DND-41 (cell line): ENCODE measurements at places on chromosomes 7 and 10.

GRCh38 chr10:118255355-118255754 is 86.8 kb downstream of the FAM204A start:
- no peak overlapping the region for H3K4me3 ChIP-seq
- no peaks in the 10 kb centered on the region for H3K4me1 ChIP-seq
- no peak overlapping the region for H3K27ac ChIP-seq
- H3K36me3 ChIP-seq, result no peaks in the 10 kb centered on the region

DNA sequence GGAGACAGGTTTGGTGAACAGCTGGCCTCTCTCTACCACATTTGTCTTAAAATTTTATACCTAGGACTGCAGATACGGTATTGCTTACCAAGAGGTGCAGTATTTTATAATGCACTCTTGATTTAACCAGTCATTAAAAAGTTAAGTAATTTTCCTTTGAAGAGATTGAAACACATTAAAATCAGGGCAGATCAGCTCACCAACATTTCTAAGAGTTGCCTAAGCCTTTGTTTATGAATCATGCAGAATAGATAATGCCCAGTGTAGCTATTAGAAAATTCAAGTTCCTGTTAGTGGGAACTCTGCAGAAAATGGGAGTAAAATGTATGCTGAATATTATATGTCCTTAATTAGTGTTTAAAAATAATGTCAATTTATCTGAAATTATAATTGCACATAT is 140.2 kb upstream of the PRPS1L1 start:
- DNase-seq, result no peak
- H3K4me3 ChIP-seq, result no peak overlapping the region
- no peaks in the 10 kb centered on the region for H3K27me3 ChIP-seq
- H3K27ac ChIP-seq, result no peak overlapping the region
- H3K36me3 ChIP-seq, result no peaks in the 10 kb centered on the region

DNA sequence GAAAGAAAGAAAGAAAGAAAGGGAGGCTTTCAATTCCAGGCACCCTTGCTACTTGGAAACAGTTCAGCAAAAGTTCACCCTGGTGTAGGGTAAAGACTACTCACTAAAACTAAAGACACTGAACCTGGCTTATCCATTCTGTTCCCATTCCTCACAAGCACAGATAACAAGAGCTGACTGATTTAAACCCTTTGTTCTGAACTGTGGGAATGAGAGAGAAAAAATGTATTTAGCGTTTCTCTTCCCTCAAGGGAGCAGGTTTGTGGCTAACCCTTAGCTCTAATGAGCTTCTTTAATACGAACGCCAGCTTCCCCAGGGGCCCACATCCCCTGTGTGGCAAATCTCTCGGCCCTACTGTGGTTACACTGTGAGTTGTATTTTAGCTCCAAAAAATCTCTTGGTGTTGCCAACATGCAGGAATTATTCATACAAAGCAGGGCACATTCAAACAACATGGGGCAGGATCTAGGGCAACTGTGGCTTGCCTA is 23.3 kb downstream of the PRTFDC1 start:
- DNase-seq, result peak; percentile 67
- H3K4me3 ChIP-seq, result no peak overlapping the region
- no peaks in the 10 kb centered on the region for H3K27me3 ChIP-seq
- H3K4me1 ChIP-seq, result peaks cover 21% of the 10 kb centered on the region

- no peaks in the 10 kb centered on the region for H3K36me3 ChIP-seq
- no peak for DNase-seq
- H3K27ac ChIP-seq, result no peak overlapping the region
- no peaks in the 10 kb centered on the region for H3K27me3 ChIP-seq
Measured at GRCh38 chr10:120727001-120727400, 124.2 kb upstream of the WDR11 start.

- H3K4me1 ChIP-seq, result no peaks in the 10 kb centered on the region
- H3K36me3 ChIP-seq, result no peaks in the 10 kb centered on the region
- no peak overlapping the region for H3K4me3 ChIP-seq
Measured at GRCh38 chr7:13774976-13775375, 214.5 kb downstream of the ETV1 start.

- no peak overlapping the region for H3K4me3 ChIP-seq
- H3K27me3 ChIP-seq, result no peaks in the 10 kb centered on the region
- no peak overlapping the region for H3K27ac ChIP-seq
- H3K36me3 ChIP-seq, result no peaks in the 10 kb centered on the region
- DNase-seq, result no peak
- H3K4me1 ChIP-seq, result no peaks in the 10 kb centered on the region
Measured at GRCh38 chr10:7857262-7857661, 39.0 kb downstream of the TAF3 start.

- H3K4me1 ChIP-seq, result no peaks in the 10 kb centered on the region
- DNase-seq, result no peak
- no peaks in the 10 kb centered on the region for H3K36me3 ChIP-seq
- no peaks in the 10 kb centered on the region for H3K27me3 ChIP-seq
- no peak overlapping the region for H3K27ac ChIP-seq
- H3K4me3 ChIP-seq, result no peak overlapping the region
Measured at GRCh38 chr7:81300753-81301152, 381.9 kb upstream of the SEMA3C start.

GRCh38 chr7:30463405-30464145 is 15.0 kb downstream of the NOD1 start:
- H3K36me3 ChIP-seq, result peaks cover 5% of the 10 kb centered on the region; the same call in 1 of the 2 replicates
- no peak for DNase-seq
- no peaks in the 10 kb centered on the region for H3K27me3 ChIP-seq
- H3K4me3 ChIP-seq, result no peak overlapping the region
- no peak overlapping the region for H3K27ac ChIP-seq
- H3K4me1 ChIP-seq, result no peaks in the 10 kb centered on the region

DNA sequence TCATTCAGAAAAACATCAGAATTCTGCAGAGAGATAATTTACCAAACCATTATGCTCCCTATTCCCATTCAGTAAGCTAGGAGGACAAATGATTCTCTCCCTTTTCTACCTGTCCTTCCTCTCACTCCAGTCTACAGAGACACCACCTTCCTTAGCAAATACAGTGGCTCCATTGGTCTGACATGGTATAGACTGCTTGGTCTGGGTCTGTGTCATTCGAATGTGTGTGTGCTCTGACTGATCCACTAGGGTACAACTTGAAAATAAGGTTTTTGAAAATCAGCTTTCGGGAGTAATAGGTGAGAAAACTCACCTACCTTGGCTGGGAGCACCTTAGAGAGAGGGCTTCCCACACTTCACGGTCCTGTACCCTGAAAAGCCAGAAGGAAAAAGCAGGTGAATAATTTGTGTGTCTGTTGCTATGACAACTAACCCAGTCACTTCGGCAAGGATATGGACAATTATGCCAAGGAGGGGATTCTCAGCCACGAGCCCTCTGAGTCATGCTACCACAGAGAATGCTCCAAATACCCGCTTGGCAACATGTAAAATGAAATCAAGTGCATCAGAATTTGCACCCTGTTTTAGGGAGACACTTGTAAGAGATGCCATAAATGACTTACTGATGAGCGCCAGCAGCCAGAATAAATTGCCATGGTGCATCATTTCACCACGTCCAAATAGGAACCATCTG is 114.5 kb upstream of the PRKCQ start:
- no peaks in the 10 kb centered on the region for H3K27me3 ChIP-seq
- H3K36me3 ChIP-seq, result no peaks in the 10 kb centered on the region
- DNase-seq, result no peak
- H3K27ac ChIP-seq, result no peak overlapping the region

GRCh38 chr7:82572195-82572880 is 128.8 kb upstream of the CACNA2D1 start:
- no peaks in the 10 kb centered on the region for H3K36me3 ChIP-seq
- H3K27ac ChIP-seq, result no peak overlapping the region
- DNase-seq, result peak; percentile 80
- H3K4me3 ChIP-seq, result no peak overlapping the region
- H3K4me1 ChIP-seq, result no peaks in the 10 kb centered on the region
- peaks cover 3% of the 10 kb centered on the region for H3K27me3 ChIP-seq

GRCh38 chr7:138981332-138982203 is at the start of gene KIAA1549:
Gene KIAA1549 (minus strand): TSS chr7:138981389. CDS start chr7:138981269, 120 bp downstream.
- peak; percentile 54 for DNase-seq
- peak within 1 kb of the TSS; percentile 35; the same call in 1 of the 2 replicates for H3K4me3 ChIP-seq
- no peak within 1 kb of the TSS; the same call in 1 of the 2 replicates for H3K27ac ChIP-seq
- H3K4me1 ChIP-seq, result peaks cover 18% of the 10 kb centered on the region

DNA sequence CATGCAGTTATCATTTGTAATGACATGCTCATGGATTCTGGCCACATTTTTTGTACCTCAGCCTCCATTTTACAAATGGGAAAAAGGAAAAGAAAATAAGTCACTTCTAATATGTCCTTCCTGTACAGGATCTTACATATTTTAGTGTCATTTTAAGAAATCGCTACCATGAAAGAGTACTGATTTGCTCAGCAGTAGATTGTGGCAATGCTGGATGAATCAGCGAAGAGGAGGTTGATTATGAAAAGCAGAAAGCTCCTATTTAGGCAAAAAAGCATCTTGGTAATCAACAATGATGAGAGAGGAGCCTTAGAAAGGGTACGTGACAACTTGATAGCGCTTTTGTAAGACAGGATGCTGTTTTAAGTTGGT is 522.9 kb downstream of the PARD3 start:
- DNase-seq, result no peak
- no peaks in the 10 kb centered on the region for H3K4me1 ChIP-seq
- no peak overlapping the region for H3K4me3 ChIP-seq
- no peak overlapping the region for H3K27ac ChIP-seq

DNA sequence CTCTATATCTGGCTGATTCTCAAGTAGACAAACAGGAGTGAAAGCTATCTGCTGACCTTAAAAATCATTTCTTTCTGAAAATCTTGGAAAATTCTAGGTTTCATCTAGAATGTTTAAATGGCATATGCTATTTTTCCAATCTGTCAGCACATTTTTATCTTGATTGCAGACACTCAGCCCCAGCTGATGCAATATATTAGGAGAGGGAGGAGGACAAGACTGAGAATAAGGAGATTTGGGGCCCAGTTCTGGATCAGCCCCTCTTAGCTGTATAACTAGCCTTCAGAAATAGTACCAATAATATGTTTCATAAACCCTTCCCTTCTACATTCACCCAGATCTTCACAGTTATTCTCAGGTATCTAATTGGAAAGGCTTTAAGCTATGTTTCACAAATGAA is 131.2 kb downstream of the HDAC9 start:
- no peaks in the 10 kb centered on the region for H3K4me1 ChIP-seq
- H3K27ac ChIP-seq, result no peak overlapping the region
- no peak for DNase-seq
- no peak overlapping the region for H3K4me3 ChIP-seq
- no peaks in the 10 kb centered on the region for H3K36me3 ChIP-seq
- H3K27me3 ChIP-seq, result no peaks in the 10 kb centered on the region

DNA sequence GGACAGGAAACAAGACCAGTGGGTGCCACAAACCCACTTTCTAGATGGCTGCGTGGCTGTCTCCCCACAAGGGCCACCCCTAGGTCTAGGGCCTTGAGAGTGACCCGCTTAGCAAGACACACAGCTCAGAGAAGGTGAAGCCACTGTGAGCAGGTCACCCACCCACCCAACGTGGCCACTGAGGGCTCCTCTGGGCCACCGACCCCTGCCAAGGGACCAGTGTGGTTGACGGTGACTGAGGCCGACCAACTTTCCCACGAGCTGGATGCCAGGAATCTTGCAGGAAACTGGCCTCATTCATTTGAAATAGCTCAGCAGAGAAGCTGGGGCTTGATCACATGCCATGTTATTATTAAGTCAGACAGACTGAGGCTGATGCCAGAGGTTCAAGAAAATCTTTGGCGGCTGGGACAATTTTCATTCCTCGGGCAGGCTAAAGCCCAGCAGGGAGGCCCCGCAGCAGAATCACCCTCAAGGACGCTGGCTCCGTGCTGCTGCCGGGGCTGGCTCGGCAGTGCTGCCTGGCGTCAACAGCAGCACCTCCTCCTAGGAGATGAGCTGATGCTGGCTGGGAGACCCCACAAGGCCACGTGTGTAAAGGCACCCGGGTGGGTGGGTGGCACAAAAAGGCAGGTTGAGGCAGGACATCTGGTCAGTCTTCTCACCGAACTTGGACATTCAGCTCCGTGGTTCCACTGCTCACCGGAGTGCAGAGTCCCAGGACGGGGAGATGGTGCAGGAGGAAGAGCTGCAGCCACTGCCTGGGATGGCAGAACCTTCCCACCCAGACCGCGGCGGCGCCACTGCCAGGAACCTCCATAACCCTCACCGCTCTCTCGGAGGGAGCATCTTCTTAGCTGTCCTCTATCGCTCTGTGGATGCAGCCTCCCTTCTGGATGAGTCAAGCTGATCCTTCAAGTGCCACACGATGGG is 57.8 kb downstream of the ZRANB1 start:
- H3K27ac ChIP-seq, result no peak overlapping the region
- H3K27me3 ChIP-seq, result no peaks in the 10 kb centered on the region
- no peak for DNase-seq
- H3K4me1 ChIP-seq, result peaks cover 16% of the 10 kb centered on the region
- H3K36me3 ChIP-seq, result peaks cover 61% of the 10 kb centered on the region

- H3K27me3 ChIP-seq, result no peaks in the 10 kb centered on the region
- H3K36me3 ChIP-seq, result no peaks in the 10 kb centered on the region
- no peak overlapping the region for H3K27ac ChIP-seq
- H3K4me3 ChIP-seq, result no peak overlapping the region
Measured at GRCh38 chr10:9274206-9274755, 1219.8 kb downstream of the GATA3 start.

GRCh38 chr7:107506674-107507339 is 37.0 kb downstream of the GPR22 start:
- no peak for DNase-seq
- H3K4me1 ChIP-seq, result no peaks in the 10 kb centered on the region
- H3K36me3 ChIP-seq, result peaks cover 9% of the 10 kb centered on the region; the same call in 1 of the 2 replicates
- no peak overlapping the region for H3K4me3 ChIP-seq

DNA sequence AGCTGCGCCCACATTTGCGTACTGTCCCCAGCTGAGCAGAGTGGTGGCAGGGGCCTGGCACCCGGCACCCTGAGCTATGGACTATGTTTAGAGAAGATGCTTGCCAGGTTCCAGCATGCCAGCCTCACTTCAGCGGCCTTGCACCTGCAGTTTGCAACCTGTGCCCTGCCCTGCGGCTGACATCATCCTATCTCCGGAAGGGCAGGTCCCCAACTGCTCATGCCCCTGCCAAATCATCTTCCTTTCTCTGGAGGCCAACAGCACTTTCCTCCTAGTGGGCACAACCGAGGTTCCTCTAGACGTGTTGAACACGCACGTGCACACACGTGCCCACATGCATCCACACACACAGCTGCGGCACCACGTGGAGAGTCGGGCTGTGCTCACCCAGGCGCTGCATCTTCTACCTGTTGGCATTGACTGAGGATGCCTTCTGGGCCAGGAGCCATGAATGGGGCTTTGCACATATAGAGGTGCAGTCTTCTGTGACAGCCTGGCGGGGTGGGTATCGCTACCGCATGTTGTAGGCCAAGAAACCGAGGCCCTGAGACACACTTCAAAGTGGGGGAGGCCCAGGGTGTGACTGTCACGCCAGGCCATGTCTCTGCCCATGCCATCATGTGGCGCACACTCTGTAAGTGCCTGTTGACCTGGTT is 24.5 kb downstream of the CNPY1 start:
- peaks cover 16% of the 10 kb centered on the region for H3K27me3 ChIP-seq
- H3K4me1 ChIP-seq, result no peaks in the 10 kb centered on the region
- H3K27ac ChIP-seq, result no peak overlapping the region
- no peak for DNase-seq
- no peaks in the 10 kb centered on the region for H3K36me3 ChIP-seq
- no peak overlapping the region for H3K4me3 ChIP-seq

- no peak overlapping the region for H3K27ac ChIP-seq
- H3K4me1 ChIP-seq, result no peaks in the 10 kb centered on the region
- no peak overlapping the region for H3K4me3 ChIP-seq
- no peaks in the 10 kb centered on the region for H3K27me3 ChIP-seq
Measured at GRCh38 chr7:38393874-38394273, 120.4 kb upstream of the TARP start.
